ENCODE measurements at places on chromosomes 2 and 18.

DNA sequence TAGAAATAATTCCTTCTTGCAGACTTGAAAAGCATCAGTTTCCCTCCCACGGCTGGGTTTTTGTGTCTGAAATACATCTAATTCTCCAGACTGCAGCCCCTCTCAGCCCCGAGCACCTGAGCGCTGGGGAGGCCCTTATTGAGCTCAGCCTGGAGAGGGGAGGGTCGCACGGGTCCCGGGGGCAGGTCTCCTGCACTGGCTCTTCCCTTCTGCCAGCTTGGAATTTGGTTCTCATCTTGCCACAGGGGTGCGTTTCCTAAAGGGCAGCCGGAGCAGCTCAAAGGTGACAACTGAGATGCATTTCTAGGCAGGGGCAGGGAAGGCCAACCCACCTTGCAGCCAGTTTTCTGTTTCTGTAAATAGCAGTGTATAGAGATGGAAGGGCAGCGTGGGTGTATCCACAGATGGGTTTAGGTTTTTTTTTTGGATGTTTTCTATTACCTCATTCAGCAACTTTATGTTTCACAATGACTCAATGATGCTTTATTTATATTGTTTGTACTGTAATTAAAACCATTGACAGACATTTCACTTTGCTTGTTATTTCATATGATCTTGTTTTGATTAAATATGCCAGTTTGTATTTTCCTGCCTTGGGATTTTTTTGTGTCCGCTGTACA is 37.0 kb downstream of the GBX2 start:
- no peak for DNase-seq

DNA sequence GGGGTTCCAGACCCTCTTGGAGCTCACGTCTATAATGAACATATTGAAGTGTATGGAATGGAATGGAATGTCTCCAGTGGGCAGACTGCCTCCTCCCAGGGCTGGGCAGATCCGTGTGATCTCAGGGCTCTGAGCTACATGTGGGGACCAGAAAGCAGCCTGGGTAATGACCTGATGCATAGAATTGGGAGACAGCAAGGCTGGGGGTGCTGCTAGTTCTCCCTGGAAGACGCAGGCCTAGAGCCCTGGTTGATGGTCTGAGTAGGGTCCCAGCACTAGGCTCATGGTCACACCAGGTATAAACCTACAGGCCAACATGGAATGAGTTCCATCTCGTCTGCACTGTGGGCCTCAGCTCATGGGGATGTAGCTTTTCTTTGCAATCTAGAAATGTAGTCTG is 46.7 kb downstream of the ACAA2 start:
- no peak for DNase-seq

DNA sequence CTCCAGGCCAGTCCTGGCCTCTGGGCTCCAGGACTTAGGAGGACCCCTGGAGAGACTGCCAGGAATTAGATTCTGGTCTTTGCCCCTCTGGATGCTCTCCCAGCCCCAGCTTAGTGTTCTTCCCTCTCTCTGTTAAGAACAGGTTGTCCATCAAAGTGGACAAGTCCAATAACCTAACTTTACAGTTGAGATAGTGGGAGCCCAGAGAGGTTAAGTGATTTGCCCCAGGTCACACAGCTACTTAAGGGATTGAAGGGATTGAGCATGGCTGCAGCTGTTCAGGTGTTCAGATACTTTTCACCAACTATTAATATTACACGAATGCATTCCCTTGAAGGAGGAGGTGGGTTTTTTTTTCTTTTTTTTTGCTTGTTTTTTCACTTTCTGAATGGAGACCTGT is 57.6 kb downstream of the EDAR start:
- DNase-seq, result no peak

- DNase-seq, result no peak
Measured at GRCh38 chr2:181832015-181832414, 59.5 kb upstream of the ITPRID2 start.

- no peak for DNase-seq
Measured at GRCh38 chr2:181723731-181724130, 43.4 kb upstream of the NEUROD1 start.

DNA sequence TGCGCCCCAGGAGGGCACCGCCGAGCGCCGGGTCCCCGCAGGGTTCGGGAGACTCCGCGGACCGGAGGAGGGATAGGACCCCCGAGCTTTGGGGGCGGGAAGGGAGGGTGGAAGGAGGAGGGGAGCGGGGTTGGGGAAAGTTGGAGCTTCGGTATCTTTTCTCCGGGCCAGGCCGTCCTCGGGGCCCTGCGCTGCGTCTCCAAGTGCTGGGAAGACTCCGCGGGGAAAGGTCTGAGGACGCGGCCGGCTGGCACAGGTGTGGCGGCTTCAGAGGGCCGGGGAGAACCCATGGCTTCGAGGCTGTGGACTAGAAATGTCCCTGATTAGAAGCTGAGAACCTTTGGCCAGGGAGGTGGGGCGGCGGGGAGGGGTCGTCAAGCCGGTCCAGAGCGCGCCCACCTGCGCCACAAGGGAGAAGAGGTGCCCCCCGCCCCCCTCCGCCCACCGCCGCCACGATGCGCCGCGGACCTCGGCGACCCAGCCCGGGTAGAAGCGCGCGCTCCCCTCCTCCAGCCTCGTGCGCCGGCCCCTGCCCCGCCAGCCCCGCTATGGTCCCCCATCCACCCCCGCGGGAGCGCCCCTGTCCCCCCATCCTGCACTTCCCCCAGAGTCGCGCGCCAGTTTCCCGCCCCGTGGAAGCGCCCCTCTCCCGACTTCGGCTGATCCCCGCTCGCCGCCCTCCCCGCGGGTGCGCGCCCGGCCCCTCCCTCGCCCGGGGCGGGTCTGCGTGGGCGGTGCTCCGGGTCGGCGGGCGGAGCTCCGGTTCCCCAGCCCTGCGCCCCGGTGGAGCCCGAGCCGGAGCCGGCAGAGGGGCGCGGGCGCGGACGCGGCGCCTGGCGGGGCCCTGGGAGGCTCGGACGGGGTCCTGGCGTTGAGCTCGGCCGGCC is at the start of gene SNTG2:
Gene SNTG2, plus strand, starts transcription at position 770 of the 887 bp plus-strand sequence. CDS start 148 bp downstream, outside the sequence.
- DNase-seq, result no peak

DNA sequence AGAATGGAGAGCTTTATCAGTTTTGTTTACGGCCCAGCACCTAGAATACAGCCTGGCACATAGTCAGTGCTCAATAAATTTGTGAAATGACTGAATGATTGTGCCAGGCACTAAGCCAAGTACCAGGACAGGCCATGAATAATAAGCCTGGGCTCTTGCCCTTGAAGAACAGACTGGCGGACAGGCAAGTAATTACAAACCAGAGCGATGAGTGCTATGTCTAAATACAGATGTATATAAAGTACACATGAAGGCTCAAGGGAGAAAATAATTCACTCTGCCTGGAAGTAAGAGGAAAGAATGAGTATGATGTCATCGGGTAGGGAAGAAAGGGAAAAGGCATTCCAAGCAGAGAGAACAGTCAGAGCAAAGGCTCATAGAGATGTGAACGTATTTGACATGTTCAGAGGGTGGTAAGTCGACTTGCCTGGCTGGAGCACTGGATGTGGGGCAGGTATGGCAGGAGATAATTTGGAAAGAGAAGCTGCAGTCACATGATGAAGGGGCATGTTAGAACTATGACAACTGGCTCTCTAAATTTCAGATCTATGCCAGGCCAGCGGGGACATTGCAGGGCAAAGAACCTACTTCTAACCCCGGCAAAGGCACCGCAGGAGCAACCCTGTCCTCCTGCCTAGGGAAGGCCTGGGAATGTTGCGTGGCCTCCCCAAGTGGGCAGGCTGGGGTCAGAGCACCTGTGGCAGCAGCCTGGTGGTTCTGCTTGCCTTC is 119.1 kb upstream of the STPG4 start:
- no peak for DNase-seq

DNA sequence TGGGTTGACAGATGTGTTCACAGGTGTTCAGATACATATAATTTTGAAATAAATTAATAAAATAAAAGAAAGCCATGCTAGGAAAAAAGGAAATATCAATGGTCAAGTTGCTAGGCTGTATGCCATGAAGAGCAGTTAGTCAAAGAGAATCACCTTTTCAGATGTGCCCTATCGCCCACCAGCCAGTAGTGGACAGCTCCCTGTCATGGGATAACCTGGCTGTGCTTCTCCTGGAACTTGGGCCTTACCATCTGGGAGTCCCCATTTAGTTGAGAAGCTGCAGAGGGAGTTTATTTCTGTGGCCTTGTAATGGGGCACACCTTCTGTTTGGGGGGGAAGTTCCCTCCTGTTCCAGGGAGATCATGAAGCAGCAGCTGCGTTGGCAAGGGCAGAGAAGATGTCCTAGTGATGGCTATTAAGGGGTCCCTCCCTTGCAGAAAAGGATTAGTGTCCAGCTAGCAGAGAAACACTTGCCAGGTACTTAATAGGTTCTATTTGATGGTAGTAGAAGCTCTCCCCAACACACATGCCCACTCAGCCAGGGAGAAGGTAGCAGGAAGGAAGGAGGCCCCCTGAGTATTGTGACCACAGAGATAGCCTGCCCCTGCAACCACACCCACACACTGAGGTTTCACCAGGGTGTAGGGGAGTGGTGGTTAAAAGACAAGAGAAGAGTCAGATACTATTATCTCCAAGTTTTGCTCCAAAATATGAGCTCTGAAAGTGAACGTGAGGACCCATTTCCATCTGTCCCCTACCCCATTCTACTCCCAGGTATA is 117.7 kb downstream of the B3GNT2 start:
- DNase-seq, result no peak

DNA sequence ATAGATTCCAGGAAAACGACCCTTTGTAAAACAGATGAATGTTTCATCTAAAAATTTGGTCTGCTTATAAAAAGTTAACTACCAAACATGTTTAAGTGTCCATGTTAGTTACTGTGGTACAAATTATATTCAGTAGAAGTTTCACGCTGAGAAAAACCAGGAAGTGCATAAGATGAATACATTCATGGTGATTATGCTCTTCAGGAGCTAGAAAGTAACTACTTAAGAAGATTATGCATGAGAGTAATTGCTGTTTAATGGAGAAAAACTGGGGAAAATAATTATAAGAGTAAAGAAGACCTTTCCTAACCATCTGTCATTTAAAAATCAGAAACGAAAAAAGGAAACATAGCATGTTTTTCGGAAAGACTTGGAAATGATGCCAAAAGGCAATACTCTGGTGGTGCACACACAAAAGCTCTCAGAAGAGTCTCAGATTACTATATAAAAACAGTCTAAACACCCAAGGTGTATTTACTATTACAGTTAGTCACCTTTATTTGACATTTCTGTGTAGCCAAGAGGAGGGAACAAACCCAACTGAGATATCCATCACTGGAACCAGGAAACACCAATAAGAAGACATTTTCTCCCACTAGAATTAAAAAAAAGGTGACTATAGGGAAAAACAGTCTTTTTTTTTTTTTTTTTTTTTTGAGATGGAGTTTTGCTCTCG is 38.8 kb upstream of the METTL21A start:
- DNase-seq, result no peak

DNA sequence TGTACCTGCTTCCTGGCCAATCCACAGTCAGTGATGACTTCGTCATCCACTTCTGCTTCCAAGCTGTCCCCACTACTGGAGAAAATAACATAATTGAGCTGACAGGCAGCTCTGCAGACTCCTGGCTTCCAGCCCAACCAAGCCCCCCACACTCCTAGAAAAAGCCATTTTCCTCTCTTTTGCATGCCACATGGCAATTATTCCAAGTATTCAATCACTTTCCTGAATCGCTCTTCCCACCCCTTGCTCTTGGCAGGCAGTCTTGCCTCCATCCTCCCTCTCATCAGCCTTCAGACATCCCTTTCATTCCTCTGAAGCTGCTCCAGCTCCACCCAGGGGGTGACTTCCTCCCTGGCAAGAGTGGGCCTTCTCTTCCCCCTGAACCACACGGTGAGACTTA is 14.3 kb upstream of the ST8SIA5 start:
- DNase-seq, result no peak

- no peak for DNase-seq
Measured at GRCh38 chr2:47070155-47070919, 84.8 kb downstream of the STPG4 start.

DNA sequence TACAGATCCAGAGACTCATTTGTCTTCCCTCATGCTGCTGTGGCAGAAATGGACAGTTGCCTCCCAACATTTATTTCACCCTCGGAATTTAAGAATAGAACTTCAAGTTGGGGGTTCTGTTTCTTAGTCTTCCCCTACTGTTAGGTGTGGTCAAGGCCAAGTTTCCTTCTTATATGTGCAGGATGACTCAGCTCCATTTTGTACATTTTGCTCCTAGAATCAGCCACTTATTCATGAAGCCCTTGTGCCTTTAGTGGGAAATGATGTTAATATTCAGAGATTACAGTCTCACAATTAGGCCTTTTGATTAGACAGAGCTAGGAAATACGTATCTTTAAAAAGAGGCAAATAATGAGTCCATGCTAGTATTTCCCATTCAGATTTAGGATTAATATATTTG is 46.2 kb upstream of the ELOA2 start:
- no peak for DNase-seq

DNA sequence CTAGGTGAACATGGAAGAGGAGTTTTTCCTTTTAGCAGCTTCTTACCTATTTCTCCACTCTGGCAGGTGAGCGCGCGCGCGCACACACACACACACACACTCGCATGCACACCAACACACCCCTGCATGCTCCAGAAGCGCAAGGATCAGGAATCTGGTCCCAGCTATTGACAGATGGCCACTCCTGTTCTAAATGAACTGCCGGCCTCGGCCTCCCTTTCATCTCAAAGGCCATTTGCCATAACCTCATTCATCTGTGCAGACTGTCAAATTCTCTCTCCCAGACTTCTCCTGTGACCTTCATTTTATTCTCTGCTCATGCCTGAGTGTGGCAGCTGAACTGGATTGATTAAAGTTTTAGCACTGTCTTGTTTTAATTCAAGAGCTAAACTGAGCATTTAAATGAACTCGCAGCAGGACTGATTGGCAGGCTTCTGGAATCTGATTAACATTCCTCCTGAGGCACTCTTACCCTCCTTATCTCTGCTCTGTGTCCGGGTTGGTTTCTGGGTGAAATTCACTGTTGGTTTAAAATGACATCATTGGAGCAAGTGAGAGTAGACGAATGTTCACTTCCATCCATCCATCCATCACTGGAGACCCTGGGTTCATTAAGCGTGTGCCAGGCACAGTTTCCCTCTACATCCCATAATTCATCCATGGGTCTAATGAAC is 58.8 kb downstream of the FECH start:
- no peak for DNase-seq

GRCh38 chr2:108833219-108833618 is 46.6 kb downstream of the CCDC138 start:
- DNase-seq, result no peak

- no peak for DNase-seq
Measured at GRCh38 chr2:56456791-56457190, 273.0 kb downstream of the CCDC85A start.

DNA sequence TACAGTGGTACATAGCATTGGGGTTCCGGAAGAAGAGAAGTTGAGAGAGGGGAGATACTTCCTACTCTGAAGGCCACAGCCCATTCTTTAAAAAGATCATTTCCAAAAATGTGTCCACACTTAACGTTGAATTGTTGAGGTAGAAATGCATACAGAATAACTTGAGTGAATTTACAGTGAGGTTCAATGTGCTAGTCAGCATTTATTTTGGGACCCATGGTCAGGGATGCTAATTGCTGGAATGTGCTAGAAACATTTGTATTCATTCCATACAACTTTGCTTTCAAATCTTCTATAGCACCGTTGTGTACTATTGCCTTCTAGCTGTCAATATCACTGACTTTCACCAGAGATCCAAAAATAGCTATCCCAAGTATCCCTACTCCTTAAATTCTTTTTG is 325.9 kb downstream of the SATB2 start:
- DNase-seq, result no peak

Data from RKO (cell line).